AG04450 (cell line): ENCODE measurements at places on chromosomes 5 and 9.

- no peak for DNase-seq
Measured at GRCh38 chr5:132877466-132877865, 4.0 kb downstream of the LEAP2 start.

DNA sequence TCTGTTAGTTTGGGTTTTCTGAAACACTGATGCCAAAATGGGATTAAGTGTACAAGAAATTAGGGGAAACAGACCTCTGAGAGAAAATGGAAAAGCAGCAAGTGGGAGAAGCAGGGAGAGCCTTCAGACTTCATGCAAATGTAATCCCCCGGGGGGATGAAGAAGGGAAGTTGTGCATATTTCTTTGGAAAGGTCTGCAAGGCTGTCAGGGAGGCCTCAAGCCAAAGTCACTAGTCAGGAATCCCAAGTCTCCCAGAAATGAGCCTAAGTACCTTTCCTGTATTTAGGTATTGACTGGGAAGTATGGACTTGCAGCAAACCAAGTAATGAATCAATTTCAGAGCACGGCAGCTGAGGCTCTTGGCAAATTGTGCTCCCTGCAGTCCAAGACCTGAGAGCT lies 2.2 kb downstream of the FTMT start:
- DNase-seq = no peak

GRCh38 chr9:505741-506059 lies 291.0 kb downstream of the DOCK8 start:
- no peak for DNase-seq

DNA sequence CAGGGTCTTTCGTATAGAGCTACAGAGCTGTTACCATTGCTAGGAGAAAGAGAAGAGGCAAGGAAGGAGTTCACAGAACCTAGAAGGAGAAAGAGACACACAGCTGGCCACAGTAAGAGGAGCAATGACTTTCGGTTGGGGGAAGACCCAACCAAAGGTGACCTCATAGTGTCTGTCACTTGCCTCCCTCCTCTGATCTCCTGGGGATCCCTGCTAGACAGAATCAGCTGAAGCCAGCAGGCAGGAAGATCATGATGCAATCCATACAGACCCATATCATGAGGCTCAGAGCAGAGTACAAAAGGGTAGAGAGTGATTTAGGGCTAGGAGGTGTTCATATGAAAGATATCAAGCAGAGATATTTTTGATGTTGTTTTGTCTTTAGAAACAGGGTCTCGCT lies 26.0 kb upstream of the EPB41L4B start:
- no peak for DNase-seq

DNA sequence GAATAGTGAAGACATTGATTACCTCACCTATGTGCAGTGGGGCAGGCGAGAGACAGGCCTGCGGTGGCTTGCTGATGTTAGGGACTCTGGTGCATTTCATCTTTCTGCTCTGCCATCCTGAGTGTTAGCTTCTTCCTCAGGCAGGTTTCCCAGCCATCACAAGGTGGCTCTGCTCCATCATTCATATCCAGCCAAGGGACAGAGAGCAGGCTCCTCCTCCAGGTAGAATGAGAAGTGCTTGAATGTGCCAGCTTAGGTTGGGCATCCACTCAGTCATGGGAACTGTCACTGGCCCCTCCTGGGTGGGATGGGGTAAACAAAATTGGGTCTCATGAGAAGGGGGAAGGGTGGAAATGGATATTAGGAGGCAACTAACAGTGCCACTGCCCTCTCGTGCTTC lies 24.8 kb downstream of the GPR107 start:
- no peak for DNase-seq

DNA sequence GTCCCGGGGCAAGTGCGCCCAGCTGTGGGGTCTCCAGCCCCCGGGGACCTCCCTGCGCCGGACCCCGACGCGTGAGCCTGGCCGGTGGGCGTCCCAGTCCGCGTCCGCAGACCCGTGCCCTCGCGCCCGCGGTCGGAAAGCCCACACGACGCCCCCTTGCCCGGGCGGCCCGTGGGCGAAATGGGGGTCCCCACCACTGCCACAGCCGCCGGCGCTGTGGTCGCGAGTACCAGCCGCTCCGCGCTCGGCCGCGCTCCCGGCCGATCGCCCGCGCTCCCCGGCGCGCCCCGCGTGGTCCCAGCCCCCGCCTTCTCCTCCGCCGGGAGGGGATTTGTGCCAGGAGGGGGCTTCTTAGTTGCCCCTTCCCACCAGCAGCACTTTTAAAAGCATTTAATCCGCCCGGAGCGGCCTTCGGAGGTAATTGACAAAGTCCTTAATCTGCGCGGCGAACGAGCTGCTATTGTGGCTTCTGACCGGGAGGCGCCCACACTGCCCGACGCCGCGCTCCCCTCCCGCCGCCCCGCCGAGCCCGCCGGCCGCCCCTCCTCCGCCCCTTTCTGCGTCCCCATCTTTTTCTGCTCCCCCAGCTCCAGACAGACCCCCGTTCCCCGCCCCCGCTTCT lies 469 bp upstream of the FIBCD1 start:
- DNase-seq = no peak

- no peak for DNase-seq
Measured at GRCh38 chr5:95850391-95850894, 27.9 kb upstream of the GLRX start.

- DNase-seq = no peak
Measured at GRCh38 chr5:132102944-132103331, 29.3 kb downstream of the CSF2 start.

DNA sequence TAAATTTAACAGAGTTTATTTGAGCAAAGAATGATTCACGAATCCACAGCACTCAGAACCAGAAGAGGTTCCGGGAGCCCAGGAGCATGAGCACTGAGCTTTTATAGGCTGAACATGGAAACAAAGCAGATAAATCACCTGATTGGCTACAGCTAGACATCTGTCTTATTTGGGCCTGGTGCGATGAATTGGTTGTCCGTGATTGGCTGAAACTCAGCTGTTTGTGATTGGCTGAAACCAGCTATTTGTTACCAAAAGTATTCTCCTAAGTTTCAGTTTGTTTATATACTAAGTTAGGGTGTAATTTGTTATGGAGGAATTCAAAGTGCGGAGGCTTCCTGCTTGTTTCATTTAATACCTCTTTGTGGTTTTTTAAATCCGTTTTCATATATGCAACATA lies 15.8 kb upstream of the LCP2 start:
- no peak for DNase-seq

GRCh38 chr5:56900395-56900794 lies 9.0 kb upstream of the SETD9 start:
- DNase-seq = no peak

- DNase-seq = no peak
Measured at GRCh38 chr9:27368316-27368985, 71.5 kb upstream of the EQTN start.

DNA sequence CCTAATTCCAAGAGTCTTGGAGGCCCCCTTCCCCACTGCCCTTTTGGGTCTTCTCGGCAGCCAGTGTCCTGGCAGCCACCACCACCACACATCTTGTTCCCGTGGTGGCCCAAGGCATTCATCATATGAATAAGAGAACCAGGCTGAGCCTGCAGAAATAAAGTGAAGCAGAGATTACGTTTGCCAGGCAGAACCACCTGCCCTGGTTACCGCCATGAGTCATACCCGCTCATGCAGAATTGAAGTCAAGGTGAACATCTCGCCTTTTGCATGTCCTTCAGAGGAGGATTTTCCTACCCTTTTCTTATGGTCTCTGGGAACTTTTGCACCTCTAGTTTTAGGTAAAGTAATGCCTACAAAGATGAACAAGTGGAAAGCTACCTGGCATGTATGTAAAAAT lies 119.5 kb upstream of the LMX1B start:
- no peak for DNase-seq

GRCh38 chr5:15585841-15586591 lies 86.0 kb downstream of the FBXL7 start:
- no peak for DNase-seq

GRCh38 chr5:129977810-129978209 lies 73.5 kb downstream of the CHSY3 start:
- DNase-seq = no peak

GRCh38 chr5:112737070-112737462 lies 619 bp upstream of the APC start:
- DNase-seq = no peak

GRCh38 chr9:127106466-127106855 lies 16.0 kb downstream of the ANGPTL2 start:
- DNase-seq = no peak

DNA sequence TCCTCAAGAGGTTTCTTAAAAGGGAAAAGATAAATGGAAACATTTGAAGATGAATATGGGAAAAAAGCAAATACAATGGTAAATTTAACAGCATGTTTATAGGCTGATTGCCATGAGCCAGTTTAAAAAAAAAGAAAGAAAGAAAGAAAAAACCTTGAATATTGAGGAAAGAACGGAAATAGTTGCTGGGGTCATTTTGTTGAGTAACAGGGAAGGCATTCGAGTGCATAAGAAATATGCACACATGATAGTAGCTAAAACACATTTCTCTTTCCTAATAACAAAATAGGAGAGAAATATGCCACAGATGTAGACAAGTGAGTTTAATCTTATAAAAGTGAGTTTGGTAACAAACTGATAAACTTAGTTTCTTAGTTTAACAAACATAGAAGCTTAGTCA lies 864.6 kb upstream of the ACO1 start:
- DNase-seq = no peak

DNA sequence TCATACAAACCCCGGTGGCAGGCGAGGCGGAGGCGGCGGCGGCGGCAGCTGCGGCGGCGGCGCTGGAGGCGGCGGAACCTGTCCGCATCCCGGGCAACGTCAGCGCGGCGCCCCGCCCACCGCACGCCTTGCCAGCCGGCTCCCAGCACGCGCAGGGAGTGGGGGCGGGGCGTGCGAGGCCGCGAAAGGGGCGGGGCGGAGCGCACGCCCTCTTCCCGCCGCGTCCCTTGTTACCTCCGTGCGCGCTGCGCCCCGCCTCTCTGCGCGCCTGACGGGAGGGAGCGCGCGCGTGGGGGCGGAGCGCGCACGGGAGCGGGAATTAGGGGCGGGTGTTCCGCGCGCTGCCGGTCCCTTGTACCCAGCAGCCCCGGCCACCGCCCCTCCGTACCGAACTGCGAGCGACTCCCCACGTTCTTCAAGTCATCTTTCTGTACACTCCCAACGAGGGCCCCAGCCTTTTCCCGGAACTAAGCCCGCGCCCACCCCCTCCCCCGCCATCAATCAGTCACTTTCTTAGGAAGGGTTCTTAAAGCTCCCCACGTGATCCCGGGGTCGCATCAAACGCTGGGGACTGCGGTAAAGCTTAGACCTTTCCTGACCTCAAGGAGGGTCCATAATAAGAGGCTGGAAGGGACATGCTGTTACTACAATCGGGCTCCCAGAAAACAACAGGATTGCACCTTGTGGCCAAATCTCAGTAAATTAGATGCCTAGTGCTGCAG lies at the start of gene AGTPBP1:
TSS of gene AGTPBP1 (minus strand) at position 80 of the 722 bp plus-strand sequence. CDS start 29,421 bp downstream, outside the sequence.
- DNase-seq = peak; percentile 66

GRCh38 chr5:33530183-33531036 lies 89.6 kb downstream of the TARS1 start:
- DNase-seq = no peak

DNA sequence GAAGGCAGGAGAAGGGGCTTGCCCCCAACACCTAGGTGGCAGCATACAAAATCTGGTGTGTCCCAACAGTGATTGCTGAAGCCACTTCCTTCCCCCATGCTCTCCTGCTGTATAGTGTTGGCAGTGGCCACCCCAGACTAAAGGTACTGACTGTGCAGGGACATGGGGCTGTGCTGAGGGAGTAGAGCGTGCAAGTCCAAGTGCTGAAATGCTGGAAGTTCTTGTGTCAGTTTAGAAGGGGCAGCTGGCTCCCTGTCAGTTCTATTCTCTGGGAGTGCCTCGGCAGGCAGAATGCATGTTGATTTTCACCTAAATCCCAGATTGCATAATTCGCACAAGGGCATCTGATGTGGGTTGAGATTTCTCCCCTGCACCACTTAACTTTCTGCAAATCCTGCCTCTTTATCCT lies 68.6 kb downstream of the GDNF start:
- no peak for DNase-seq

- no peak for DNase-seq
Measured at GRCh38 chr5:72268753-72269410, 51.2 kb downstream of the MRPS27 start.

- no peak for DNase-seq
Measured at GRCh38 chr9:129109537-129109903, 1.1 kb downstream of the CRAT start.

DNA sequence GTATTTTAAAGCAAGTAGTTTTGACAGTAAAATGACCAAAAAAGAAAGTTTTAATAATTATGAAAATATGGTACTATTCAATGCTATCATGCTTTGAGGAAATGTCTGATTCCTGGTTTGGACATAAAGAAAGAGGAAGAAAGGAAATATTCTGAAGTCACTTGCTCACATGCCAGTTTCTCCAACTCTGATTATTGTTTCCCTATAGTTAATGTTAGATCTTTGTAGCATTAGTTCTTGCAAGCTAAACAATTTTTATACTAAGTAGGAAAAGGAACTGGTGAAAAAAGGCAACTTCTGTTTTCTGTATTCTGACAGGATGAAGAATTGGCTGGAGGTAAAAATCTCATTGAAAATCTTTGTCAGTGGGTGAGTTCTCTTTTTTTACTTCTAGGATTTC lies 119.5 kb downstream of the YTHDC2 start:
- DNase-seq = no peak

DNA sequence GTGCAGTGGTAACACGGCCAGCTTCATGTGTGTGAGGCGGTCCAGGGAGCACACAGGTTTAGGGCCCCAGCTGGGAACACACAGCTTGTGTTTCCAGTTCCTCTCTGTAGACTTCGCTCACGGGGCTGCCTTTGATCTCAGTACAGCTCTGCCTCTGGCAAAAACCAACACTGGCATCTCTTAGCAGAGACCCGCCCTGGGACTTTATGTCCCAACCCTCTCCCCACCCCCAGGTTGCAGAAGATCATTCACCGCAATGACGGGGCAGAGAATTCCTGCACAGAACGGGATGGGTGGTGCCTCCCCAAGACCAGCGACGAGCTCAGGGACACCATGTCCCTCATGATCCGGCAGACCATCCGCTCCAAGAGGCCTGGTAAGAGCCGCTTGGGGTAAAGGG lies 5.2 kb upstream of the CEL start:
- DNase-seq = no peak

DNA sequence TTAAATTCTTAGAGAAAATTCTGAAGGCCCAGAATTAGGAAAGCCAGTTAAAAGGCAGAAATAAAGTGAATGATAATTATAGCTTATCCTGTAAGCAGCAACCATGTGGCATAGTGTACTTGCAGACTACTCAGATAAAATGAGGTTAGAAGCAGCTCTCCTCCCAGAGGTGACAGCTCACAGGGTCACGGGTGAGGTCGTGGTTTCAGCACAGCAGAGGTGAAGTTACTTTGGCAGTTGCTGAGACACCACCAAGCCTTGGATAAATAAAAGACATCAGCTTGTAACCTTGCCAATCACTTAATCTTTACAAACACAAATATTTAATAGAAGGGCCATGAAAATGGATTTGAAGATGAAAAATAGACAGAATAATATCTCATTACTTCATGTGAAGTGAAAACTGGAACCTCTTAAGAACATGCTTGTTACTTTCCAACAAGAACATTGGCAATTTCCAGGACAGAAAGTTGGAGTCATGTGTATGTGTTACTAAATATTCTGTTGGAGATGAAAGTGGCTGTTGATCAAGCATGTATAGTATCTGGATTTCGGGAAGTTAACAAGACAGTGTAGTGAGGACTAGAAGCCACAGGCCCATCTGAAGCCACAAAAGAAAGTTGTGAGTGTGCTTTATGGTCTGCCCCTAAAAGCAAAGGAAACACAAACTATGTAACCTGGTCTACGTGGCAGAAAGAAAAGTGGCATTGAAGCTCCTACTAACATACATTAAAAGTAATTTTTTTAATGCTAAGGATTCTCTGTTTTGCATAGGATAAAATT lies 134.4 kb downstream of the ERCC6L2 start:
- DNase-seq = no peak

- DNase-seq = no peak
Measured at GRCh38 chr5:174687503-174687902, 36.9 kb upstream of the MSX2 start.
